ENCODE measurements at places on chromosomes 6 and 20.

- DNase-seq, result no peak
Observed at GRCh38 chr20:48763216-48763914, 64.4 kb downstream of the PREX1 start.

DNA sequence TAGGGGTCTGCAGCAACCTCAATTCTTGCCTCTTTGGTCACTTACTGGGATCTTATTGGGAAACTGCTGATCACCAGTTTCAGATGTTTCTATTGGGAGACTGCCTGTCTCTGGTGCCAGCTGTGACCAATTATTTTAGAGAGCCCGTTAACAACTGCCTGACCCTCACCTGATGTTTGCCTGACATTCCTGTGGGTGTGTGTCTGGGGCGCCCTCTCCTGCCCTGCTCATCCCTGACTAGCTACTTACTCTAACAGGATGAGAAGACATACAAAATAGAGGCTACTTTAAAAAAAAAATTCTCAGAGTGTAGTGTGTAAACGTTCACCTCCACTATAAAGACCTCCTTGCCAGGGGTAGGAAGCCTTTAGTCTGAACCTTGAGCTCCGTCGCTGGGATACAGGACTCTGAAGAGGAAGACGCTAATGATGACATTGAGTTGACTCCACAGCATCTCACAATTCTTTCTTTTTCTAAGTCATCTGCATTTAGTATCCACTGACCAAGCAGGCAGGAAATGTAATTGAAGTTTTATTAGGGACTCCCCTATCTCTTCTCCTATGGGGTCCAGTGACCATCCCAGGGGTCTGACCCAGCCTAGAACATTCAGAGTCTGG, 54.6 kb upstream of the DDR1 start:
- no peak for DNase-seq

DNA sequence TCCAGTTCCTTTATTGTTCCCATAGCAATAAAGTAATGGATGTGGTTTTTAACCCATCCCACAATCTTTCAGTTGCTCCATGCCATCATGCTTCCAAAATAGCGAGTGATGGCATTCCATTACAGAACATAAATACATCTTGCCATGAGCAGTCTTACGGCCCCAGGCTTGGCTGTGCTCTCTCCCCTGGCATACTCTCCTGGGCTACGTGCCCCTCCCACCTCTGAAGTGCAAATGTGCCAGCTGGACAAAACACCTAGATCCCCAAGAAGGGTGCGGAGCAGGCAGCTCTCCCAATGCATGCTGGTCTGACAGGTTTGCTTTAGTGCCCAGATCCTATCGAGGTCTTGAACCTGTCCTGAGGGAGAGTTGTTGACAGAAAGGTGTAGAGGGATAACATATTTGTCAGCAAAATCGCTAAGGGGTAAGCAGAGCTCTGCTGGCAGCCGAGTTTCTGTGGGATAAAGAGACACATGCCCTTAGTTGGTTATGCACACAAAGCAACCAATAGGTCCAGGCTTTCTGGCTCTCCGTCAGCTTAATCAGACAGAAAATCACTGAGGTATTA, 43.9 kb upstream of the PAX1 start:
- no peak for DNase-seq

DNA sequence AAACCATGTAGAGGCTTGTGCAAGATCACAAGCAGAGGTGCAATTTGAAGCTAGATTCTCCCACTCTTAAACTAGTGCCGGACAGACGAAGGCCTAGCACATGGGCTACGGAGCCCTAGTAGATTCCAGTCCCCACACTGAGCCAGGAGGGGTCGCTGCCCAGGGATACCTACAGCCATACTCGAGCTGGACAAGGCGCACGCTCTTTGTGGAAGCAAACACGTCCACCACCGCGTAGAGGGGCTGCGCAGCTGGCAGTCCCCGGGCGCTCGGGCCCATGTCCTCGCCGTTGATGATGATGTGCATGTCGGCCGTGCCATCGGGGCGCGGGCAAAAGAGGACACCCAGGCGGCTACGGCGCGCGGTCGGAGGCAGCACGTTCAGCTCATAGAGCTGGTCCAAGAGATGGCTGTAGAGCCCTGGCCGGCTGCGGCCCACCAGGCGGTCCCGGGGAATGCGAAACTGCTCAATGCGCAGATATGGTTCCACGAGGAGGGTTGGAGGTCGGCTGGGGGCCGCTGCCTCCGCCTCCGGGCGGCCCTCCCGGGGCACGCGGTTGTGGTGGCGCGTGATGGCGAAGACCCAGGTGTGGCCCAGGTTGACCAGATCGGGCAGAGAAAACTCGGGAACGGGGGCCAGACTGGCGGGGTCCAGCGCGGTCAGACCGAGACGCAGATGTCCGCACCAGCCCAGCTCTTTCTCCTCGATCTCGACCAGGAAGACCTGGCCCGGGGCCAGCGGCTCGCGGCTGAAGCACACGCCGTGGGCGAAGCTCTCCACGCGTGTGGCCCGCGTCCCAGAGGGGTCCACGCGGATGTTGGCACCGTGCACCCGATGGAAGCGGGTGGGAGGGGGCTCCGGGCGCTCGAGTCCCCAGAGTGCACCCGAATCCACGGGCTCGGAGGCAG, 677 bp downstream of the NEURL2 start:
- no peak for DNase-seq

DNA sequence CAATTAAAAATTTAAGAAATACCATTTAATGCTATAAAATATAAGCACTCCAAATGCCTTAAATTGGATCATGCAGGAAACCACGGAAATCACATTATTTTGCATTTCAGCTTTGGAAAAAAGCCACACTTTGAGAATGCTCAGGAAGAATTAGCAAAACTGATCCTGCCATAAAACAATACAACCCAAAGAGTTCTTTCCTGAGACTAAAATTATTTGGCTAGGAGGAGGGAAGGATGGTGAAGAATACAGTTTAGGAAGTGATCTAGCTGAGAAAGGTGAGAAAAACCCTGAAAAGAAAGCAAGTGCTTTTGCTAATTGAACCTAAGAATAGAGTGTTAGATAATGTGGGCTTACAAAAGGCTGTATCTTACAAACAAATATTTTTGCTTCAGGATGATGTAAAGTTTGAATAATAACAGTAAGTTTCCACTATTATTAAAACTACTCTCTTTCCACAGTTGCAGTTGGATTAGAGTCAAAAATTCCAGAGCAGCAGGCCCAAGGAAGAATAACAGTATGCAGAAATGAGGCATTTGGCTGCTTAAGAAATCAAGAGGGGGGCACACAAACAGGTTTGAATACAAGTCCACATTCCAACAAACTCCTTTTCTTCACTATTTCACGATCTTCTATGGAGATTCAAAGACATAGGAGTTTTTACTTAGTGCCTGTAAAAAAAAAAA, 565.4 kb downstream of the RFPL4B start:
- no peak for DNase-seq

GRCh38 chr6:90230548-90231215, 66.0 kb downstream of the BACH2 start:
- DNase-seq, result no peak

DNA sequence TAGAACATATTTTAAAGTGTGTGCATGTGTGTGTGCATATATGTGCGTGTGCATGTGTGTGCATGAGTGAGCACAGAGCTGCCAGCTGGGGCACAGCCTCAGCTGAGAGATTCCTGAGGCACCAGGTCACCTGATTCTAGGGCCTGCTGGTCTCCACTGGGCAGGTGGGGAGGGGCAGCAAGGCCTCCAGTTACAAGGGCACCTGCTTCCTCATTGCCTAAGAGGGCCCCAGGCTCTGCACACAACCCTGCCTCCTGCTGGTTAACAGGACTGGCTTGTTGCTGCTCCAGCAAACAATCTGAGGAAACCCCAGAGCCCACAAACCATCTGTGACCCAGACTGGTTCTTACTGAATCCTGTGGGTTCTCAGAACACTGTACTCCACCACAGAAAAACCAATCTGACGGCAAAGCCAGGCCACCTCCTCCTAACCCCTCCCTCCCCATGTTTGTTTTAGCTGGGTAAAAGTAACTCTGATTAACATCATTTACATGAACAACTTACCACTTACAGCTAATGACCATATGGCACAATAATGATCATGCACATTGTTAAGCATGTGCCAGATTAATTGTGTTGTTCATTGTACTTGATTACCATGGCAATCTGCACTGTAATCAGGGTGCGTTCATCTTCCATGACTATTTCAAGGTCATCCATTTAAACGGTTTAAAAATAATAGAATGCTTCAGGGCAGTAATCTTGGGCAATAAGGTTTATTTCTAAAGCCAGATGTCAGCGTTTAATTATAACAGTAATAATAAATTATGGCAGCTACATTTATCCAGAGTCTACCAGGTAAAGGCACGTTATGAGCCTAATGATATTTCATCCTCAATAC, 23.1 kb upstream of the UBE2J1 start:
- DNase-seq, result peak; percentile 35

GRCh38 chr6:40444312-40444711, 142.9 kb downstream of the LRFN2 start:
- no peak for DNase-seq

- no peak for DNase-seq
Observed at GRCh38 chr6:17349427-17349826, 44.0 kb upstream of the CAP2 start.

- peak; percentile 33 for DNase-seq
Observed at GRCh38 chr6:37819802-37820717, 533 bp downstream of the ZFAND3 start.

DNA sequence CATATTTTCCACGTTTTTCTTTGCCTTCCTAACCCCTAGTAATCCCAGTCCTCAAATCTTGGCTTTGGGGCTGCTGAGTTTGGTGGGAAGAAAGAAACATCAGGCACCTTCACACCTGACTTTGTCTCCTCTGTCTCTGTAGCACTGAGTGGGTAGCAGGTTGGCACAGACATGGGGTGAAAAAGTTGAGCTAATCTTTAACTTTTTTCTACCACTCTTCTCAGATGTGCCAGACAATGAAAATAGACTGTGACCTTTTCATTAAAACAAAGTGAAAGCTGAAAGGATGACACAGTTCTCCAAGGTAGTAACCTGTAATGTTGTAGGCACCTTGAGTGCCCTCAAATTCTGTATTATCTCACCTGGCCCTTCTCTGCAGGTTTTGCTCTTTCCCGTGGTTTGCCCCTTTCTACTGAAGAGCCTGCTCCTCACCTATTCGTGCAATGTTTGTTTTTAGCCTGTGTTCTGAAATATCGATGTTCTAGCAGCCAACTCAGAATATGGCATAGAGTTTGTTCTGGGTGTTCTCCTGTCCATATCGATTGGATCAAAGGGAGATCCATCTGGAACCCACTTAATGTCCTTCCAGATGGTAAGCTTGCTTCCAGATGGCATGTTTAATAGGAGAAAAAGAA, 57.8 kb upstream of the ATXN1 start:
- no peak for DNase-seq

- DNase-seq, result no peak
Observed at GRCh38 chr20:59153832-59154231, 9.8 kb upstream of the ZNF831 start.

- no peak for DNase-seq
Observed at GRCh38 chr6:129889580-129889979, 28.5 kb upstream of the TMEM244 start.

DNA sequence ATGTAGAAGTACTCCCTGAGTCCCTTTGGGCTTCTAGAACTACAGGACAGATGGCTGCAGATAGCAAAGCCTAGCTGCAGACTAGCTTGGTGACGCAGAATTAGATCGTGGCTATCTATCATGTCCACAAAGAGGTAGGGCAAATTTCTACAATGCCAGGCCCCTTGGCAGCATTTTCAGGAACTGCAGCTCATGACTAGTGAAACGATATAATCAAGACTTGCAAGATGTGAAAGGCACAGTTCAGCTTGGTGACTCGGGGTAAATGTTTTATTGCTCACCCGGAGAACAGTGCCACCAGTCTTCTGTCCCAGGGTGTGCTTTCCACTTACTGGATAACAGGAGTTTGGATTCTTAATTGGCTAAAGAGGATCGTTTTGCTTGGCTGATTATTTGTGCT, 108.7 kb upstream of the LY86 start:
- DNase-seq, result no peak

DNA sequence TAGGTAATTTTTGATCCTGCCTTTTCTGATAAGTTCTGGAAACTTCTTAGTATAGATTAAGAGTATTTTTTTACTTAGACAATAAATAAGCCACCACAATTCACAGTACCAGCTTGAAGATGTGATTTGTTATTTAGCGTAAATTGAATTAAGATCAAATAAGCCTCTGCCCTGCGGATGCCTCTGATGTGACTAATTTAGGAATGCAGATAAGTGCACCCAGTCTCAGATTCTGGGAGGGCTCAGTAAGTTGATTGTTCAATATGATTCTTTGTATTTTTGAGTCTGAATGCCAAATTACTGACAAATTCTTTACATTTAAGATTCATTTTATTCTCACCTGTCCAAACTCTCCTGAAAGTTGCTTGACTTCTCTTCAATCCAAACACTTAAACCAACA, 147.5 kb downstream of the THBS2 start:
- no peak for DNase-seq

- no peak for DNase-seq
Observed at GRCh38 chr20:58011947-58012610, 216.4 kb downstream of the ANKRD60 start.

GRCh38 chr6:114144887-114145851, 174.2 kb upstream of the HDAC2 start:
- no peak for DNase-seq

GRCh38 chr20:63230800-63231268, 4.9 kb upstream of the BIRC7 start:
- no peak for DNase-seq

GRCh38 chr6:138765896-138766655, 7.5 kb upstream of the CCDC28A start:
- DNase-seq, result no peak

GRCh38 chr6:35534407-35535170, 21.9 kb upstream of the TULP1 start:
- DNase-seq, result no peak

GRCh38 chr20:10854976-10855375, 181.2 kb upstream of the JAG1 start:
- DNase-seq, result no peak

DNA sequence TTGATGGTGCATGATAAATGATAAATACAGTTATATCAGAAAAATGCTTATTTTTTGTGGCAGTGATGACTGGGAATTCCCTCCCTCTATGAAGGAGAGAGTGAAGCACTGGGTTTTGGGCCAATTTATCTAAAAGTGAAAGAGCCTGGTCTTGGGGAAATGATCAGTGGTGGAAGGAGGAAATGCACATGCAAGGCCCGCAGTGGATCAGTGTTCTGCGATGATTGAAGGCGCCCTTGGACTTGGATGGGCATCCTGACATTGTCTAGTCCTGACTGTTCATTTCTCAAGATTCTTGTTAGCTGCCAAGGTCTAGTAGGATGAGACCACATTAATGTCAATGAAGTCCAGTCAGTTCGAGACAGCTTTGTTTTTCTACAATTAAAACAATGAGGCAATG, 272.0 kb upstream of the SLC35B3 start:
- no peak for DNase-seq

GRCh38 chr20:17790296-17790695, 90.5 kb downstream of the BANF2 start:
- no peak for DNase-seq
